ENCODE measurements at places on chromosomes 5 and 9.

GRCh38 chr9:37914701-37915358 is 10.9 kb upstream of the SLC25A51 start:
- DNase-seq, result no peak

DNA sequence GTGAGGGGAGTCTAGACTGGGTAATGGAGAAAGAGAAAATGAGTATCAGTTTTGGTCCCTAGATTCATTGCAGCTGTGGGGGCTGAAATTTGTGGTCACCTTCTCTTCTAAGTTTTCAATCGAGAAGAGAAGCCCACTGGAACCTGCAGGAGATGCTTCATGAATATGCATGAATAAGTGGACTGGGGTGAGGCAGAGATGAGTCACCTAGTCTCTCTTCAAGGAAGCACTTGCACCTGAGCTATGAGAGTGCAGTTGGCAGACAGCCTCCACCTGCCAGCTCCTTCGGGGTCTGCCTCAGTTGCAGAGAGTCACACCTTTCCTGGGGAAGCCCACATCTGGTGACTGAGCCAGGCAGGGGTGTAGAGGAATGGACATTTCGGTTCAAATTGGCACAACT is 69.1 kb downstream of the ZNF366 start:
- no peak for DNase-seq

GRCh38 chr9:76580188-76580587 is 121.2 kb downstream of the GCNT1 start:
- DNase-seq, result no peak

DNA sequence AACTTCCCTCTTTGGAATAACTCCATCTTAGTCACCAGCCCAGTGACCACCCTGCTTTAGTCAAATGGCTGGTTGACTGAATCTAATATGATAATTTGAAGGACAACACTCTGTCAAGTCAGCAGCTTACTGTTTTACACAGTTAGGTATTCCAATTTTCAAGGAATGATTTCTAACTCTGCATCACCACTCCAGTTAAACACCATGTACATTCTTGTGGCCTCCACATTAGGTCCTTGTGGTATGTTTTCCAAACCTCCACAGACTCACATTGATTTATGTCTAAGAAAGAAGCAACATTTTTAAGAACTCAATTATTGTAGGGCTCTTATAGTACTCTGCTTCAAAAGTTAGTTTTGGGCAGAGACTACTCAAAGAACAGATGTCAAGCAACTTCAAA is 110.7 kb downstream of the TLE1 start:
- DNase-seq, result no peak

Data from T47D (cell line).